ENCODE measurements at places on chromosomes 5 and 9.

DNA sequence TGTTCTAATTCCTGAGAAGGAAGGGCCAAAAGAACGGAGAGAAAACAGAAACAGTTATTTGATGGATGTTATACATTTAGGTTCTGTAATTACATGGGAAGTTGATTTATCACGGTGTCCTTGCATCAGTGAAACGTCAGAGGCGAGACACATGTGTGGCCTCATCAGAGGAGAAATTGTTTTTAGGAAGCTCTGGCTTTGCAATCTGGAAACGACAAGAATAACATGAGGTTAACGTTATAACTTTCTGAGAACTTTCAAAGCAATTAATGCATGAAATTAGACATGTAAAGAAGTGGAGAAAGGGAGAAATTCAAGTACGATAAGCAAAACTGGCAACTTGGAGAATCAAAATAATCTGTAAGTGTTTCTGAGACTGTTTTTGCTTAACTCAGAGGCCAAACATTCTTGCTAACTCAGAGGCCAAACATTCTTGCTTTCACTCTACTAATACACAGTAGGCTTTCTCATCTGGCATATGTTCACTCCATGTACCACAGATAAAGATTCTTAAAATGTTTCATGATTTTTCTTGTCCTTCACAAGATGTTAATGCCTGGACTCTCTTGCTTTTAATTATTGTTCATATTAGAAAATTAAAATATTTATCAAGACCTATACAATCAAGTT, 933.0 kb downstream of the TLE4 start:
- DNase-seq = no peak

GRCh38 chr9:97923529-97924108, 1.3 kb upstream of the TRMO start:
- peak; percentile 77 for DNase-seq

- no peak for DNase-seq
These were observed 50.9 kb downstream of the OSTF1 start for GRCh38 chr9:75139201-75139600.

DNA sequence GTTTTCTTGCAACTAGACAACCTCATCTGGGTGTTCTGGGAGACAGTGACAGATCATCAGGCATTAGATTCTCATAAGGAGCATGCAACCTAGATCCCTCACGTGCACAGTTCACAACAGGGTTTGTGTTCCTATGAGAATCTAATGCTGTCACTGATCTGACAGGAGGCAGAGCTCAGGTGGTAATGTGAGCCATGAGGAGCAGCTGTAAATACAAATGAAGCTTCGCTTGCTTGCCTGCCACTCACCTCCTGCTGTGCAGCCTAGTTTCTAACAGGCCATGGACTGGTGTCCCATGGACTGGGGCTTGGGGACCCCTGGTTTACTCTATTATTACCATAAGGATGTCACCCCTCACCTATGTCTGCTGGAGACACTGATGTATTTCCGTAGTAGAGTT, 166.8 kb downstream of the PSAT1 start:
- DNase-seq = no peak

- peak; percentile 21 for DNase-seq
These were observed 416.5 kb upstream of the CCNH start for GRCh38 chr5:87829217-87829551.

- DNase-seq = no peak
These were observed 372.3 kb upstream of the CDH18 start for GRCh38 chr5:20360263-20360662.

GRCh38 chr5:168947212-168947868, 353.6 kb downstream of the SLIT3 start:
- peak; percentile 41 for DNase-seq

DNA sequence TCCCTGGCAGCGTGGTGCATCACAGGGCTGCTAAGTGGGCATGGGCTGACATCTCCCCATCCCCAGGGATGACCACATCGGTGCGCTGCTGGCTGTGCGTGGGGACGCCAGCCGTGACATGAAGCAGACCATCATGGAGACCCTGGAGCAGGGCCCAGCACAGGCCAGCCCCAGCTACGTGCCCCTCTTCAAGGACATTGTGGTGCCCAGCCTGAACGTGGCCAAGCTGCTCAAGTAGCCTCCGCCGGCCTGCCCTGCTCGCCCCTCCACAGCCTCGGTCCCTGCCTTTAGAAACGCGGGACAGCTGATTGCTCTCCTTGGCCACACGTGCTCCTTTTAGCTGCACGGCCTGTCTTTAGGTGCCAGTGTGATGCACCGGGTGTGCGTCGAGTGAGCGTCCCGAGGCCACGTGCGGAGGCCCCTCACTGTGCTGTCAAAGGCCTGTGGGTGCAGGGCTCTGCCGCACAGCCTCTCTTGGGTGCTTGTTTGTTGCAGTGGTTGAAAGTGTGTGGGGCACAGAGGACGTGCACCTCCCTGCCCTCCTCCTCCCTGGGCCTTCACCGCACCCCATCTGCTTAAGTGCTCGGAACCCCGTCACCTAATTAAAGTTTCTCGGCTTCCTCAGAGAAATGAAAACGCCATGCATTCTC, 23.8 kb downstream of the EXOC3 start:
- no peak for DNase-seq

DNA sequence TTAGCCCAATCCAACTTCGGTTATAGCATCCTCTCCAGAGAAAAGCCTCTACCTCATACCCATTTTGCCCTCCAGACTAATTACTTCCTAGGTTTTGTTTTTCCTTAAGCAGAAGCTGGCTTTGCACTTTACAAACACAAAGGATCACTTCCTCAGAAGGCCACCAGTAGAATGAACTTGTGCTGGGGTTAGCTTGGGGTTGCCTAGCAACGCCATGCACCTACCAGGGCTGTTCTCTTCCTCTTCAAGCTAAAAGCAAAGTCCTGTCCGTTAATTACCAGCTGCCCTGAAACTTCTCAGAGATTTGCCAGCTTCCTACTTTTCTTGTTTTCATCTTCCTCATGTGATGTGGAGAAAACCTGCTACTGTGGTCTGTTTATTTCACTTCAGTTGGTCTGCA, 132.0 kb upstream of the WWC1 start:
- DNase-seq = no peak

DNA sequence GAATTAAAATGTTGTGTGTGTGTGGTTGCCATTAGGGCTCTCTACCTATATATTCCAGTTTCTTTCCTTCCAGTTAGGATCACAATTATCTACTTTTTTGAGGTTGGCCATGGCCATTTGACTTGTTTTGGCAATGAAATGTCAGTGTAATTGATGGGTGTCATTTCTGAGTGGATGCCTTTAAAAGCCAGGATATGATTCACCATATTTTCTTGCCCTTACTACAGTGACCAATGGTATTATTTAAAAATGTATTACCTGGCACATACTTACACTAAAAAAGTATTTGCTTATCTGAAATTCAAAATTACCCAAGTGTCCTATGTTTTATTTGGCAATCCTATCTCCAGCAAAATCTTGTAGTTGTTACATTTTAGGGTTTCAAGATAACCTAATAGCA, 258.7 kb upstream of the ACTBL2 start:
- DNase-seq = no peak

GRCh38 chr5:136295914-136296313, 69.4 kb downstream of the TRPC7 start:
- no peak for DNase-seq

DNA sequence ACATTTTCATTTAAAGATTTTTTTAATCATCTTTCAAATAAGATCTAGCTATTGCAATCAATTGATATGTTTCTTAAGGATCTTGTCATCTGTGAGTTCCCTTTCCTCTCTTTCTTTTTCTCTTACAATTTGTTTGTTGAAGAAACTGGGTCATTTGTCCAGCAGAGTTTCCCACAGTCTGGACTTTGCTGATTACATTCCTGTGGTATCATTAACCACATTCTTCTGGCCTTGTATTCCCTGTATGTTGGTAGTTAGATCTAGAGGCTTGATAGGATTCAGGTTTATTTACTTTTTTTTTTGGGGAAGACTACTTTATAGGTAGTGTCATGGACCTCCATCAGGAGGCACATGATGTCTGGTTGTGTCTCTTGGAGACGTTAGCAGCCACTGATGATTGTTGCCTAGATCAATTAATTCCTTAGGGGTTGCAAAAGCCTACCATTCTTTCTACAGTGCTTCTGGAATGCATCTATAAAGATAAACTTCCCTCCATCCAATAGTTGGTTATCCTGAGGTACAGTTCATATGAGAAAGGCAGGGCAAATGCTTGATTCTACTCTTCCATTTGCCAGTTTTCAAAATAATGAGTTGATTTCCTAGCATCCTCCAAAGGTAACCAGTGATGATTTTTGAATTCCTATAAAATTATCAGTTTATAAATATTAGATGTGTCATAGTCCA, 14.3 kb downstream of the PDE8B start:
- DNase-seq = no peak

GRCh38 chr9:129685220-129685932, 19.9 kb downstream of the PRRX2 start:
- peak; percentile 57 for DNase-seq

- no peak for DNase-seq
These were observed 21.9 kb upstream of the DHFR start for GRCh38 chr5:80676706-80677105.

- DNase-seq = no peak
These were observed 4.8 kb downstream of the IL17B start for GRCh38 chr5:149374303-149374702.

DNA sequence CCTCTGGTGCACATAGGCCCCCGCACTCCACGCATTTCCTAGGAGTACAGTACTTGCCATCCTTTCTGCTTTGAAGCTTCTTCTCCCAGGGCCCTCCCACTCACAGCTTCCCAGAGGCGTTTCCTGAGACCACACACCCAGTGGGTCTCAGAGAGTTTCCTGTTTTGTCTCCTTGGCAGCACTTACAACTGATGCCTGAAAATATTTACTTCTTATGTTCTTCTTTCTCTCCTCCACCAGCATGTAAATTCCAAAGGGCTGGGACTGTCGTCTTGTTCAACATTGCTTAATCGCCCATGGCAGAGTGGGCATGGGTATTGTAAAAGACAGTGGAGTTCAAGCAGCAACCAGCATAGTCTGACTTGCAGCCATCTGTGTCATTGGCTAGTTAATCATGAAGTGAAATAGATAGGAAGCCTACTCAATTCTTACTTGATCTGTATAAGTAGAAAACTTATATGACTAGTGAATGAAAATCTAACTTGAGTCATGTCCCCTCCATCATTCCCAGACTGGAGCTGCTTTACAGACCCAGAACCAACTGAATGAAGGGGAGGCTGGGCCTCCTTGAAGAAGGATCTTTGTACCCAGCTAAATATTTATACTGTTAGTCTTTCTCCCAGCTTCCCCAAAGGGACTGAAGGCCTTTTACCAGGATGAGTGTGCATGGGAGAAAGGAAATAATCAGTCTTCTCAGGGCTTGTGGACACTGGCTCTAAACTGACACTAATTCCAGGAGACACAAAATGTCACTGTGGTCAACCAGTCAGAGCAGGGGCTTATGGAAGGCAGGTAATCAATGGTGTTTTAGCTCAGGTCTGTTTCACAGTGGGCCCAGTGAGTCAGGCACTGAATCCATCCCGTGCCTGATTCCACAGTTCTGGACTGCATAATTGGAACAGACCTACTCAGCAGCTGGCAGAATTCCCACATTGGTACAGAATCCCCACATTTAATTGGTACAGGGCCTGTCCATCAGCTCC, 116.4 kb downstream of the SV2C start:
- no peak for DNase-seq

GRCh38 chr9:26891726-26892125, 876 bp downstream of the CAAP1 start:
- peak; percentile 10 for DNase-seq

GRCh38 chr5:133546500-133546899, 65.8 kb downstream of the FSTL4 start:
- no peak for DNase-seq

DNA sequence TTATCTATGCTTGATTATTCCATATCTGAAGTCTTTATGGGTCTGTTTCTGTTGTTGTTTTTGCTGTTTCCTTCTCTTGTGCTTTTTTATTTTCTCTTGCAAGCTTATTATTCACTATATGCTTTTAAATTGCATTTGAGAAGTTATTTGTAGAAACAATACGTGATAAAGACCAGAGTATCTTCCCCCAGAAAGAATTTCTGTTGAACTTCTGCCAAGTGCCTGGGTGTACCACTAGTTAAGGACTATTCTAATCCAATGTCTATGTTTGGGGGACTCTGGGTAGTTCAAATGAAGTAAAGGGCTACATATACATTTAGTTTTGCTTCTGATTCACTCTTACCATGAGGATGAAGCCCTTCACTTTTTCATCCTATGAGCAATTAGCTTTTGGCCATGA, 54.3 kb downstream of the SLF1 start:
- DNase-seq = no peak

- no peak for DNase-seq
These were observed 1366.8 kb downstream of the EFNA5 start for GRCh38 chr5:106303911-106304310.

- DNase-seq = no peak
These were observed 127.5 kb upstream of the DAPK1 start for GRCh38 chr9:87370049-87370685.

DNA sequence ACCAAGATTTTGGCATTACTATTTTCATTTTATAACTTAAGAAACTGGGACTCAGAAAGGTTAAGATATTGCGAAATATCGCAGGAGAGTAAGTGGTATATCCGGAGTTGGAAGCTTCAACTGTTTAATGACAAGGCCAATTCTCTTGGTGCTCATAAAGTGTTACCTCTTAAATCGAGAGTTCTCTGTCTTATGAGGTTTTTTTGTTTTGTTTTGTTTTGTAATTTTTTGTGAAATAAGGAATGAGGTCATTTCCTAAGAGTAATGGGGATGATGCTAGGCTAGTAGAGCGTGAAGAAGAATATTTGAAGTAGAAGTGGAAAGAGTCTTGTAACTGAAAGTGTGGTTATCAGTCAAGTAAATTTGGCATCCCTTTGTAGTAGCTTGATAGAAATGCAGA, 183.2 kb upstream of the DAB2 start:
- DNase-seq = no peak

DNA sequence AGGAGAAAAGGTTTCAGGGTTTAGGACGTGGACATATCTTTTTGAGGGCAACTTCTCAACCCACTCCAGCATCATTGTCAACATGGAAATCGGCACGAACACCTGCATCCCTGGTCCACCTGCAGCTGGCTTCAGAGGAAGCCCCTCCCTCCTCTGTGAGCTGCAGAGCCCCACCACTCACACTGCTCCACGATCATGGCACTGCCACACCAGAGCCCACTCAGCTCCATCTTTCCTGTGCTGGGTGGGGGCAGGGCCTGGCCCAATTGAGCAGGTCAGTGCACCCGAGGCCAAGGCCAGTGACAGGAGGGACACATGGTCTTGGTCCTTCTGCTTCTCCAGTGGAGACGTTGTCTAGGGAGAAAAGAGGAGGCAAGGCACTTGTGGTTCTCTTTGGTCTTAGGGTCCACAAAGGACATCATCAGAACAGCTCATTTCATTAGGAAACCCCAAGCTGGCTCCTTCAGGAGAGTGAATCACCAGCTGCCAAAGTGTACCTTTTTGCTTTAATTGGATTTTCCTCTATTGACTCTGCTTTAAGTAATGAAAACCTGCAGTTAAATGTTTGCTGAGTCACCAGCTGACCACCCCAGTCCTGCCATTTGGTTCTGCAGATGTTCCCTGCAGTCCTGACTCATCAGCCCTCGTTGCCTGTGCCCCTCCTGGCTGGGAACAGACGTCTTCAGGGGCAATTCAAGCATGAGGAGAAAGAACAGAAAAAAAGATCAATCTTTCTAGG, 56.2 kb downstream of the UBE2QL1 start:
- no peak for DNase-seq

GRCh38 chr5:140044041-140044440, 942 bp upstream of the NRG2 start:
- peak; percentile 8 for DNase-seq

GRCh38 chr9:69180670-69181069, 6.6 kb downstream of the TJP2 start:
- DNase-seq = peak; percentile 79

Data from ACHN (cell line).